A549 treated with ZK216348 at 1 μM for 4 hours (cell line): ENCODE measurements at places on chromosomes 1 and 21. TPM values are rescaled to one million over a fixed set of nuclear protein-coding genes. Genes with fewer than 3 reads are reported as not detected.

Gene LRRIQ3
- 0.59 to 0.82 TPM (median 0.69 TPM) in 5 replicates for total RNA-seq

Gene ATP1A4
- not detected in 5 replicates for total RNA-seq

Gene TEDDM1
- not detected in 5 replicates for total RNA-seq

Gene PTGFR
- not detected in 5 replicates for total RNA-seq

Gene TTC39A
- total RNA-seq: 1.2 to 1.8 TPM (median 1.3 TPM) in 5 replicates

Gene HSF2BP
- 1.5 to 2.5 TPM (median 2.1 TPM) in 5 replicates for total RNA-seq

Gene KCNA3
- not detected in 5 replicates for total RNA-seq

Gene DNALI1
- 0.30 TPM in 1 of 5 replicates, not detected in the others for total RNA-seq

Gene FGR
- 0.07 TPM in 1 of 5 replicates, not detected in the others for total RNA-seq

Gene S100A3
- total RNA-seq: 86.7 to 117 TPM (median 103 TPM) in 5 replicates

Gene OR2L2
- not detected in 5 replicates for total RNA-seq

Gene PYGO2
- total RNA-seq: 17.3 to 25.2 TPM (median 22.8 TPM) in 5 replicates

Gene NTMT2
- total RNA-seq: not detected in 5 replicates

Gene MAN1C1
- total RNA-seq: 0.09 to 0.63 TPM (median 0.34 TPM) in 5 replicates

Gene DNTTIP2
- 35.9 to 63.0 TPM (median 41.4 TPM) in 5 replicates for total RNA-seq

Gene HCRTR1
- total RNA-seq: not detected in 5 replicates

Gene C1QB
- not detected in 5 replicates for total RNA-seq

Gene RPTN
- 0.07 TPM in 1 of 5 replicates, not detected in the others for total RNA-seq

Gene TRIM62
- 1.8 to 2.6 TPM (median 2.3 TPM) in 5 replicates for total RNA-seq

Gene CFHR4
- total RNA-seq: not detected in 5 replicates

Gene NR5A2
- total RNA-seq: 2.5 to 5.2 TPM (median 4.4 TPM) in 5 replicates

Gene LEFTY1
- total RNA-seq: 0.49 to 0.76 TPM (median 0.55 TPM) in 5 replicates

Gene AK5
- total RNA-seq: 5.8 to 13.3 TPM (median 6.9 TPM) in 5 replicates
